GM20000 (cell line): ENCODE measurements at places on chromosomes 1 and 21.

DNA sequence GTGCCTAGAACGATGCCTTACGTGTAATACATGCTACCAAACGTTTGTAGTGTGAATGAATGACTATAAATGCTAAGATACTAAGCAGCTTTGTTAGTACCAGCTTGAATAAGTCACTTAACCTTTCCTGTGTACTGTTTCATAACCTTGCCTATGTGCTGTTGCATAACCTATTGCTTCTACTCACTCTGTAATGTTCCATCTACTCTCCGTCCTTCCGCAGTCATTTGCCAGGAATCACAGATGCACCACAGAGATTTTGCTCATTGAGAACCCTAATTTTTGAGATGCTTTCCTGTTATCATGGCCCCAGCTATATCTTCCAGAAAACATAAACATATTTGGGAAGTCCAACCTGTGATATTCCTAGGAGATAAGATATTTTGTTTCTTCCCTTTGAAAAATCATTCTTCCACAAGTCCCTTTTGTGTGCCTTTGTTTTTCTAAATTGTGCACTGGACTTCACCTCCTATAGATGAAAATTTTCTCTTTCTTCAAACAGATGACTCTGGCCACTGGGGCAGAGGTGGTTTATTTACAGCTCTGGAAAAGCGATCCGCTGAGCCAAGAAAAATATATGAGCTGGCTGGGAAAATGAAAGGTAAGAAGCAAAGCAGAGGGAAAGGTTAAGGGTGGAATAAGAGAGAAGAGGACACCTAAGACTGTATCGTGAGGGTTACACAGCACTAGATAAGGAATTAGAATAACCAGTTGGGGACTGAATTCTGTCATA lies 44.8 kb downstream of the CHD1L start:
- DNase-seq = no peak

DNA sequence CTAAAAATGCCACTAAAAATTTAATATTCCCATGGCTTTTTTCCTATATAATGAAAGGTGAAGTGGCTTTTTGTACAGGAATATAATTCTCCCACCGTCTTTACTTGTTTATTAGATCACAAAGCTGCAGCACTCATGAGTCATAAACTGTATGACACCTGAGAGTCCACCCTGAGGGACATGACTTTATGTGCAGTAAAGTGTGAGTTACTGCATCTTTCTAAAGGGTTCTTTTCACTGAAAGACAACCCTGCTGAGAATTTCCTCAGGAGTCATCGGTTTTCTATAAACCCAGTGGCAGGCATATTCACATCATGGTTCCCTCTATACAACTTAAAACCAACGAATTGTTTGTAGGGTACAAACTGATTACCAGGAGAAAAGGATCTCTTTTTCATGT lies 77.4 kb downstream of the APP start:
- no peak for DNase-seq

DNA sequence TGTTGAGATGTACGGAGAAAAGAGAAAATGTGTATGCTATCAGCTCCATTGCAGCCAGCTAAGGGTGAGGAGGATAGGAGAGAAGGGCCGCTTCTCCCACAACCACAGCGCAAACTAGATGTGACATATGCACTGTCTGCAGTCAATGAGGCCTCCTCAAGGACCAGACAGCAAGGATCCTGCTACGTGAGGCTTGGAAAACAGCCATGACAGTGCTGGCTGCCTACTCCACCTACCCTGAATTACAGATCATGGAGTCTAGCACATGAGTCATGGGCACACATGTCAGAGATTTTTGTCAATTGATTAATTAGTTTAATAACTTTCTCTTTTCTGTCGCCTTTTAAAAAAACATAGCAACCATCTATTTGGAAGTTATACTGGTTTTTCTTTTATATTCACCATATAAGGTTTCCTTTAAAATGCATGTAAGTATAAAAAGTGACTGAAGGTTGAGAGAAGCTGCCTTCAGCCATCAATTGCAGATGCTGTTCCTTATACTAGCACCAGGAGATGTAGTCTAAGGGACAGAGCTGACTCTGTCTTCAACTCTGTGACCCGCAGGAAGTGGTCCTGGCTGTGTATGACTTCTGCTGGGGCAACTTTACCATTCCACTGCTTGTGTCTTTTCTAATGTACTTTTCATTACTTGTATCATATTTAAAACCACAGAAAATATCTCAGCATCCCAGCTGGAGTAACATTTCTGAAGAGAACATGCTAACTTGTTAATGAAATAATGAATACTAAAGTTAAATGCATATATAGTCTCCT lies 3.1 kb downstream of the VPS26C start:
- no peak for DNase-seq

DNA sequence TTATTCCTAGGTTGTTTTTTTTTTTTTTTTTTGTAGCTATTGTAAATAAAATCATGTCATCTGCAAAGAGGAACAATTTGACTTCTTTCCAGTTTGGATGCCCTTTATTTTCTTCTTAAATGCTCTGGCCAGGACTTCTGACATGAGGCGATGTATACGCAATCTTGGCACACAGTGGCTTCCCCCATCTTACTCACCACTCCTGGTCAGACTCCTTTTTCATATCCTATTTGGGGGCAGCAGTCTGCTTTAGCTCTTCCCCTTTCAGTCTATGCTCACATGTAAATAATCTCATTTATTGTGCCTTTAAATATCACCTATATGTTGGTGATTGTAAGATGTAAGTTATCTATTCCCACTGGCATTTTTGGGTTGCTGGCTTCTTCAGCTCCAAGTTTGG lies 56.1 kb downstream of the SLAMF6 start:
- no peak for DNase-seq

DNA sequence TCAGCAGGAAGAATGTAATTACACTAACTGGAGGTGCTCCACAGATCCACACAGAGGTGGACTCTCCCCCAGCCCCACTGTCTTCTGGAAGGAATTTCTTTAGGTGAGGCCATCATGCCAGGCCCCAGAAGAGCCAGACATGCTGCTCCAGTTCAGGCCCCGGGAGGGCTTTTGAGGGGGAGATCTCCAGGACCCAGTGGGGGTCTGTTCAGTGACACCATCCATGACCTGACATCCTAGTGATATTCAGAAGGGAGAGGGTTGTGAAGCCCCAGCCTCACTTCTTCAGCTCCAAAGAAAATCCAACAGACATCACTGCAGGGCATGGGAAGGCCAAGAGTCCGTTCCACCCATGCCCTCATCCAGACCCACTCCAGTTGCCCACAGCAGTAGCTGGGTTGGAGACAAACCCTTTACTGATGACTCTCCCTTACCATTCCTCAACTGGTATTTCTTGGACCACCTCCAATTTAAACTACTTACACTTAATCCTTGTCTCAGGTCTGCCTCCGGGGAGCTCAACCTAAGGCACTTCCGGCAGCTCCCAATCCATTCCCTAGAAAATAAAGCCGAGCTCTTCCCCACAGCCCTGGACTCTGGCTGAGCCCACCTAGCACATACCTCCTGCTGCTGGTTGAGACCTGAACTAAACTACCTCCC lies 39.2 kb downstream of the CSMD2 start:
- no peak for DNase-seq

- DNase-seq = no peak
Measured at GRCh38 chr1:204921855-204922516, 51.3 kb downstream of the NFASC start.

GRCh38 chr1:160621633-160622413 lies 25.0 kb downstream of the SLAMF1 start:
- DNase-seq = no peak

- no peak for DNase-seq
Measured at GRCh38 chr1:229349463-229350385, 6.9 kb upstream of the CCSAP start.

DNA sequence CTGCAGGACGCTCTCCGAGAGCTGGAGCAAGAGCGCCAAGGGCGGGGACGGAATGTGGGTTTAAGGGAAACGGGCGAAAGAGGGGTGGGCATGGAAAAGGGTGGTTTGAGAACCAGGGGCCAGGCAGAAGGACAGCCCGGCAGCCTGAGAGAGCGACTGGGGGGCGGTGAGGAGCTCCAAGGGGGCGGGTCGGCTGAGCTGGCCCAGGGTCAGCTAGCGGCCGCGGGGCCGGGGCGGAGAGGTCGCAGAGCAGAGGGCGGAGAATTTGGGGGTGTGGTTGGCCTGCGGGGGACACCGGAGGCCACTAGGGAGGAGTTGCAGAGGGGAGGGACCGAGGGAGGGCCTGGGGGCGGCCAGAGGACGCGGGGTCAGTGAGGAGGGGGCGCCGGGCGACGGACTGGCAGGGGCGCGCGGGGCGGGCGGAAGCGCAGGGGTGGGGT lies 54.7 kb downstream of the NDUFS5 start:
- DNase-seq = no peak

GRCh38 chr21:32319012-32319411 lies 20.4 kb downstream of the MRAP start:
- no peak for DNase-seq

GRCh38 chr1:61741711-61742619 lies at the start of gene PATJ:
Gene PATJ, plus strand, starts transcription at chr1:61742480. Its CDS starts 20,413 bp downstream, at chr1:61762893.
- DNase-seq = peak; percentile 91

DNA sequence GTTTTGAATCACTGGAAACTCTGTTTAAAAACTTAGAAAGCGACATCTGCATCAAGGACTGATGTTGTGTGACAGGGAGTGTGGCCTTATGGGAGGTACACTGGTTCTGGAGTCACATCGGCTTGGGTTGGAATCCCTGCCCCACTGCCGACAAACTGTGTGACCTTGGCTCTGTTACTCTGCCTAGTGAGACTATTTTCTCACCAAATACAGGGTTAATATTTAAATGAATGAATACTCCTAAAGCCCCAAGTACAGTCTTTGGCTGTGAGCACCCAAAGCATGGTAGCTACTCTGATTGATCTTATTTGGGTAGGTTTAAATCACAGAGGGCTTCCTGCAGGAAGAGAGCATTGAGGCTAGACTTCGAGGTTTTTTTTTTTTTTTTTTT lies 102.0 kb downstream of the ACTL8 start:
- no peak for DNase-seq

GRCh38 chr1:167776616-167777268 lies 55.0 kb downstream of the MPZL1 start:
- DNase-seq = no peak

GRCh38 chr1:30868833-30869435 lies 39.6 kb downstream of the SDC3 start:
- peak; percentile 49 for DNase-seq

DNA sequence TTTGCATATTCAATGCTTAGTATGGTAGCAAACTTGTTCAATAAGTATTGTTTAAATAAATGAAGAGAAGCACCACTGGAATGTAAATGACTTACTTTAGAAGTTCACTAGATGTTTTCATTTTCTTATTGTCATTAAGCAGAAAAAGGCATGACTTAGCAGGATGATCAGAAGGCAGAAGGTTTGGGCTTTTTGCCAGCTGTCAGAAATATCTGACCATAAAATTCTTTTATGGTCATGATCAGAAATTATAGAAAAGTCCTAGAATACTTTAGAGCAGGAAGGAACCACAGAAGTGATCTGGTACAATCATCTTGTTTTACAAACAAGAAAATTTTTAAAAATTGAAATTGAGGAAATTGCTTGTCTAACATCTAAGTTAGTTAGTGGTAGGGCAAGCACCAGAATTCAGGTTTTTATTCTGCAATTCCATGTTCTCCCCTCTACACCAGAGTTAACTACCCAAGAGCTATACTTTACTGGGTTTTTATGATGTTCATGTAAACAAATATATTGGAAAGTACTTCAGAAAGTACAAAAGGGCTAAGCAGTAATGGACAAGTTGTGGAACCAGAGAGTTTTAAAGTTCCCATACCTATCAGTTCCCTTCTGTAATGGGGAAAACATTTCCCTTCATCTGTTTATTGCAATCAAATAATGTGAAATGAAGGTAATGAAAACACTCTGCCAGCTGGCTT lies 10.1 kb downstream of the FMO5 start:
- no peak for DNase-seq

- DNase-seq = no peak
Measured at GRCh38 chr1:43545695-43546387, 15.2 kb downstream of the PTPRF start.

GRCh38 chr1:19923137-19923952 lies at the start of gene PLA2G2E:
Gene PLA2G2E, minus strand, starts transcription at chr1:19923617. Its CDS starts 58 bp downstream, at chr1:19923559.
- no peak for DNase-seq

DNA sequence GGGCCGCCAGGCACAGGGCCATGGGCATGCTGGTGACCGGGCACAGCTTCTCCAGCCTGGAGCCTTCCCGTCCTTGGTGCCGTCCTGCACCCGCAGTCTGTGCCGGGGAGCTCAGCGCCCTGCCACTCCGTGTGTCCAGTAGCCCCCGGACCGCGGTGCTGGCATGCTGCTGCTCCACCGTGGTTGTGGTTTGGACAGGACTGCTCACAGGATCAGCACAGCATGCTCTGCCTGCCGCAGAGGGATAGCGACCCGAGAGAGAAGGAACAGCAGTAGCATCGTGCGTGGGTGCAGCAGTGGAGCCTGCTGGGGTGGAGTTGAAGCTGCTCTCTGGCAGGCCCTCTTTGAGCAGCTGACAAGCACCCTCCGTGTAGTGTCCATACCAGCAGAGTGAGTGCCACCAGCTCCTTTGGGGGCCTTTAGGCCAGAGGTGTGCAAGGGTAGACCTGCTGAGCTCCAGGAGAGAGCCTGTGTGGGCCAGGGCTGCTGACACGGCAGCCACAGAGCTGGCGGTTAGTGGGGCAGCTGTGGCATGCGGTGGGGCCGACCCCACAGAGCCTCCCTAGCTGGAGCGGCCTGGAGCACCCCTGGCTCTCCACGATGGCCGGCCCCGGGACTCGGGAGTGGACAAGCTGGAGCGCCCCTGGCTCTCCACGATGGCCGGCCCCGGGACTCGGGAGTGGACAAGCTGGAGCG lies 6.4 kb upstream of the PCBP3 start:
- DNase-seq = no peak

DNA sequence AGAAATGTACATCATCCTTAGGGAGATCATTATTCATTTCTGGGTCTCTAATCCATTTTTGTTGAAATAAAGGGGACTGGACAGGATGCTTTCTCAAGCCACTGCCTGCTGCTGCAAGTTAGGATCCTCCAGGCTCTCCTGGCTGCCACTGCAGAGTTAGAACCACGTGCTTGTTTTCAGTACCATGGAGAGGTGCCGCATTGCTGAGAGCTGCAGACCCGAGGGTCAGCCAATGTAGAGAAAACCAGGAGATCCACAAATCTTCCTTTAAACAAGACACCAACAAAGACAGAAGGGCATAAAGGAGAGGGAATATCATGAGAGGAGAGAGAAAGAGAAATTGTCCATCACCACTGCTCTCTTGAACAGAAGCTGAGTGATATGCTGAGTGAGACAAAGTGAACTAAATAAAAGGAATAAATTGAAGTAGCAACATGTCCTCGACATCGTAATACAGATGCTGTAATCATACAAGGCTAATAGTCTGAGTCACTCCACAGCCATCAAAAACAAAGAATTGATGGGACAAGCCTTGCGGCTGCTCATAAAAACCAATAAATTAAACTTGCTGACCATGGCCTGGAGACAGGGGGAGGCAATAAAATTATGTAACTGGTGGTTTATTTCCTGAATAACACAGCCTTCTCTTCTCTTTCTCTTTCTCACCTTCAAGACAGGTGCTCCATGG lies 255.7 kb downstream of the OMA1 start:
- no peak for DNase-seq

DNA sequence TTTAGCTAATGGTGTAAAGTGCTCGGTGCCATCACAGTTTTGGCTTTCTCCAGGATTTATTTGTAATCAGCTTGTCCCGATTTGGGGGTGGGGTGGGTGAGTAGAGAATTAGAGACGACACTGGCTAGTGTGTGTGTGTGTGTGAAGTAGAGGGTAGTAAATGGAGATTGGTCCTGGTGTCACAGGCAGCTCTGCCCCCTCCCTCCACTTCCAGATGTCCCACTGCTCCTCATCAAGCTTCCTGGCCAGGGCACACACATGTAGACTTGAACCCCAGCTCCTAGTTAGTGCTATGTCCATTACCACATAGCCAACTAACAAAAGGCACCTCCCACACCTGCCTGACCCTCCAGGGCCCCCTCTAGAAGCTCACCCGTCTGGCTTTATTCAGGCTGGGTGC lies 3.2 kb downstream of the TRNP1 start:
- no peak for DNase-seq
